DND-41 (cell line): ENCODE measurements at places on chromosomes 2 and 18.

- no peak overlapping the region for H3K4me3 ChIP-seq
- no peaks in the 10 kb centered on the region for H3K36me3 ChIP-seq
- H3K27ac ChIP-seq = no peak overlapping the region
- H3K4me1 ChIP-seq = no peaks in the 10 kb centered on the region
- no peak for DNase-seq
Measured at GRCh38 chr2:70716951-70717350, 51.0 kb downstream of the ADD2 start.

GRCh38 chr18:57819671-57820460 is 16.8 kb upstream of the ATP8B1 start:
- no peak for DNase-seq
- no peaks in the 10 kb centered on the region for H3K4me1 ChIP-seq
- no peaks in the 10 kb centered on the region for H3K27me3 ChIP-seq
- H3K27ac ChIP-seq = no peak overlapping the region
- no peaks in the 10 kb centered on the region for H3K36me3 ChIP-seq

GRCh38 chr2:214038186-214038585 is 372.7 kb upstream of the VWC2L start:
- no peaks in the 10 kb centered on the region for H3K4me1 ChIP-seq
- H3K27ac ChIP-seq = no peak overlapping the region
- no peak for DNase-seq
- H3K4me3 ChIP-seq = no peak overlapping the region
- no peaks in the 10 kb centered on the region for H3K36me3 ChIP-seq

DNA sequence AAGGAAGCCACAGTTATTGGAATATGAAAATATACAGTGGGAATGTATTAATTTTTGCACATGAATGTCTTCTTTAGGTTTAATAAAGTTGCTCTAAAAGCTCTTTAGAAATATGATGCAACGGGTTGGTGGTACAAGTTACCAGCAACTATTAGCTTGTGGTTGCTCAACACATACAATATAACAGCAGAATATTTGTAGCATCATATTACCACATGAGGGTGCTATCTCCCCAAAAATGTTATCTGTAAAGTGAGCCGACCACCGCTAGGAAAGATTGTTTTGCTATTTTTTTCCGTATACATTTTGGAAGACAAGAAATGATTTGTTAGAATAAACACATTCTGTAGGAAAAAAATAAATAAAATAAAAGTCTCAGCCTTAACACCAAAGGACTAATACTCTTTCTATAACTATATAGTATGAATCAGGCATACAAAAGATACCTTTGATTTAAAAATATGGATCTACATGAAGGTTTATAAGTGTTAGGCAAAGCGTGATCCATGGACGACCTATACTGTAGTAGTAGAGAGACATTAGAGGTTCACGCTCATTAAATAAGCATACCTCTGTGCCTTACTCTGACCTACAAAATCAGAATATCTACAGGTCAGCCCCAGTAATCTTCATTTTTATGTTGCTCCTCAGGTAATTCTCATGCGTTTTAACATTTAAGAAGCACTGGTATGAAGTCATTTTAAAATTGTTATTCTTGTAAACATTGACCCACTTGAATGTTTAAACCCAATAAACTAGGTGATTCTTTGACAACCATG is 1110.6 kb upstream of the ACVR2A start:
- no peaks in the 10 kb centered on the region for H3K27me3 ChIP-seq
- no peak overlapping the region for H3K4me3 ChIP-seq

- H3K27me3 ChIP-seq = no peaks in the 10 kb centered on the region
- H3K4me3 ChIP-seq = no peak overlapping the region
- DNase-seq = peak; percentile 28
- no peak overlapping the region for H3K27ac ChIP-seq
- H3K36me3 ChIP-seq = no peaks in the 10 kb centered on the region
Measured at GRCh38 chr2:172710584-172711047, 25.0 kb upstream of the RAPGEF4 start.

DNA sequence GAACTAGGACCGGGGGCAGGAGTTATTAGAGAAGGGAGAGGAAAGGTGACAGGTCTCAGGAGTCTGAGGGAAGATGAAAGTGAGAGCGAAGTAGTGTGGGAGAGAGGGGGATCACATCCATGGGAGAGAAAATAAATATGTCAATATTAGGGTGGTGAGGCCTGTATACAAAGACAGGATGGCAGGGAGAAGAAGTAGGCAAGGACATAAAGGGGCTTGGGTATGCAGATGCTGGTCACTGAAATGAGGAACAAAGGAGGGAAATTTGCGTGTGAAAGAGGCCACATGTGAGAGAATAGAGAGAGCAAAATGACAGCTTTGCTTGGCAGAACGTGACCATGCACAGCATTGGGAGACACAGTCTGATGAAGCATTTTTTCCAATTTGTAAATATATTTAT is 13.6 kb downstream of the METAP1D start:
- H3K27ac ChIP-seq = no peak overlapping the region
- H3K27me3 ChIP-seq = no peaks in the 10 kb centered on the region
- H3K36me3 ChIP-seq = no peaks in the 10 kb centered on the region
- no peak overlapping the region for H3K4me3 ChIP-seq

DNA sequence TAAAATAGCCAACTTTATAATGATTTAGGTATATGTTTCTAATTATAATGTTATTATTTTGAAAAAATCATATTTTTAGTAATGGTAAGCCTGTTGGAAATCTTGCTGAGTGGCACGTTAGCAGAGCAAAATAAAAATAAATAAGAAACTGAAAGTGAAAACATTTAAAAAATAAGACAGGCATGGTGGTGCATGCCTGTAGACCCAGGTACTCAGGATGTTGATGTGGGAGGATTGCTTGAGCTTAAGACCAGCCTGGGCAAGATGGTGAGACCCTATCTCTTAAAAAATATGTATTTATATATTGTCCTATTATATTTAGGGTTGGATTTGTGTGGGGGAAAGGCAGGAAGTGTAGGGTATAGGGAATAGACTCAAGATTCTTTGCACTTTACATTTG is 15.8 kb upstream of the ANKRD12 start:
- H3K4me3 ChIP-seq = no peak overlapping the region
- no peaks in the 10 kb centered on the region for H3K27me3 ChIP-seq
- 0 out of 2 replicates have a peak, but pooled peaks cover 2% of the 10 kb centered on the region for H3K4me1 ChIP-seq
- no peak overlapping the region for H3K27ac ChIP-seq
- DNase-seq = no peak
- peaks cover 74% of the 10 kb centered on the region for H3K36me3 ChIP-seq

GRCh38 chr18:26637324-26637723 is 89.0 kb upstream of the KCTD1 start:
- H3K4me1 ChIP-seq = peaks cover 25% of the 10 kb centered on the region
- H3K4me3 ChIP-seq = no peak overlapping the region
- no peak overlapping the region for H3K27ac ChIP-seq
- H3K36me3 ChIP-seq = no peaks in the 10 kb centered on the region

DNA sequence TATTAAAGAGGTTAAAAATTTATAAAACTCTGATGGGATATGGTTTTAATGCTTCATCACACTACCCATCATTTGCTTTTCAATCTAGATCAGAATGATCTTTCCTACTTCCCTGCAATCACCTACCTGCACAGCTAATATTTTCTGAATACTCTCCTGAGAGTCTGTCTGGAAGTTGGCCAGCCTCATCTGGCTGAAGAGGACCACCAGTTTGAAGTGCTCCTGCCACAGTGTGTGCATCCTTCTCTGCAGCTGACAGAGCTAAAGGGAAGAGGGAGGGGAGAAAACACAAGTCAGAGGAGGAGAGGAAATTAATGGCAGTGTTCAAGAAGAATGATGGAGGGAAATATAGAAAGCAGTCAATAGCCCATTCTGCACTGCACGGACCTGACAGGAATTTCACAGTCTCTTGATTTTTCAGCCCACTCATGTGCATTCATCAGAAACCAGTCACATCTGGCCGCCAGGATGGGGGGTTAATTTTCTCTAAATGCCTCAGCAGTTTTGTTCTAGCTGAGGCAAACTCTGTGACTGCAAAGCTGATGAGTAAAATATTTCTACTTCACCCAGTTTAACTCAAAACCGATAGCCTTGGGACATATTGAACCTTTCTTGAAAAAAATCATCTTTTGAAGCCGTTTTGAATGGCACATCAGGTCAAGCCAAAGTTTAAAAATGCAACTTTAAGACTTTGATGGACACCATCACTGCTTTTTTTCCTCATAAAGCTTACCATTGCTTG is 201.8 kb upstream of the KLHL14 start:
- no peaks in the 10 kb centered on the region for H3K36me3 ChIP-seq
- no peaks in the 10 kb centered on the region for H3K4me1 ChIP-seq
- H3K27ac ChIP-seq = no peak overlapping the region
- H3K4me3 ChIP-seq = no peak overlapping the region

DNA sequence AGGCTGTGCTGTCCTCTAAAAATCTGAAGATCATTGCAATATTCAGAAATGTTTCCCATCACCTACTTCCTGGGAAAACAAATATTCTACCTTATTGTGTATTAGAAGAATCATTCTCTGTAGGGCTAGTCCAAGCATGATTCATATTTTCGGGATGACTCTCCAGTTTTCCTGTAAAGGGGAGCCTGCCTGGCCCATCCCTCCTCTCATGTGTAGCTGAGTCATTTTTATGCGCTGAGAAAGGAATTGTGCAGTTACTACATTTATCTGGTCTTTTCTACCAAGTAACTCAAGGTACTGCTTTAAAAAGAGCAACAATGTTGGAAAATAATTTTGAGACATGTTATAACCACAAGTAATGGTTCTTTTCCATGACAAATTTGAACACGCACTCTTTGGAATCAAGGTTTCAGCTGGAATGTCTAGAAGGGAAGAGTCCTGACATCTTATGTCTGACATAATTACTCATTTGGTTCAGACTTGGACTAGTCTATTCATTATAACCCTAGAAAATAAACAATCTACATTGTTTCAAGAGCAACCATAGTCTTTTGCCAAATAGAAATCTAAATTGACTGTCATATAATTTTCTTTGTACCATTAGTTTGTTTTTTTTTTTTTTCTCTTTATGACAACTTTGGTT is 6.6 kb downstream of the DSG3 start:
- H3K27me3 ChIP-seq = peaks cover 3% of the 10 kb centered on the region
- no peaks in the 10 kb centered on the region for H3K4me1 ChIP-seq
- H3K4me3 ChIP-seq = no peak overlapping the region
- no peak for DNase-seq
- H3K27ac ChIP-seq = no peak overlapping the region
- H3K36me3 ChIP-seq = no peaks in the 10 kb centered on the region

GRCh38 chr2:236341721-236342120 is 77.5 kb upstream of the ASB18 start:
- DNase-seq = no peak
- H3K36me3 ChIP-seq = no peaks in the 10 kb centered on the region
- peaks cover 10% of the 10 kb centered on the region for H3K27me3 ChIP-seq

GRCh38 chr2:219408204-219408603 is 10.0 kb upstream of the DES start:
- no peak overlapping the region for H3K4me3 ChIP-seq
- H3K27ac ChIP-seq = no peak overlapping the region
- H3K27me3 ChIP-seq = peaks cover 5% of the 10 kb centered on the region
- no peaks in the 10 kb centered on the region for H3K36me3 ChIP-seq

DNA sequence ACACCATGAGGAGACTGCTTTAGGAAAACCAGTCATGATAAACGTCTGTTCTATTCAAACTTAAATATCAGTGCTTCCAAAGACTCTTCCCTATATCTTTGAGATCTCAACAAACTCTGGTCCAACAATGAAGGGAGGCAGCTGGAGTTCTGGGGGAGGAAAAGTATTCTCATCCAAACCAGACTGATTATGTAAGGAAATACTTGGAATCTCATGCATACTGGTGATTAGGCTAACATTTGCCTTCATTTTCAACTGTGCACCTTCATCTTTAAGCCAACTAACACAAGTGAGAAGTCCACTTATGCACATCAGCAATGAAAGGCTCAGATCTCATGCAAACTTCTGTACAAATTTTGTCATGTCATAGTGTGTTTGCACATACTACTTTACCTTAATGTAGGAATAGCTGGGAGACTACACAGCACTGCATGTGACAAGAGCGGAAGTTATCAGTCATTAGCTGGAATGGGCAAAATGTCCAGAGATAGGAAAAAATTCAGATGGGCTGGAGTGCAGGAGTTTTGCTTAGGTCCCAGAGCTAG is 67.5 kb upstream of the STK17B start:
- no peak overlapping the region for H3K4me3 ChIP-seq
- peaks cover 78% of the 10 kb centered on the region for H3K4me1 ChIP-seq
- H3K27ac ChIP-seq = peak overlapping the region; percentile 97
- no peaks in the 10 kb centered on the region for H3K27me3 ChIP-seq

- no peaks in the 10 kb centered on the region for H3K36me3 ChIP-seq
- peak overlapping the region; percentile 48 for H3K27ac ChIP-seq
- peak; percentile 39 for DNase-seq
- H3K4me1 ChIP-seq = peaks cover 25% of the 10 kb centered on the region
Measured at GRCh38 chr18:49206717-49207116, 253.7 kb downstream of the DYM start.

DNA sequence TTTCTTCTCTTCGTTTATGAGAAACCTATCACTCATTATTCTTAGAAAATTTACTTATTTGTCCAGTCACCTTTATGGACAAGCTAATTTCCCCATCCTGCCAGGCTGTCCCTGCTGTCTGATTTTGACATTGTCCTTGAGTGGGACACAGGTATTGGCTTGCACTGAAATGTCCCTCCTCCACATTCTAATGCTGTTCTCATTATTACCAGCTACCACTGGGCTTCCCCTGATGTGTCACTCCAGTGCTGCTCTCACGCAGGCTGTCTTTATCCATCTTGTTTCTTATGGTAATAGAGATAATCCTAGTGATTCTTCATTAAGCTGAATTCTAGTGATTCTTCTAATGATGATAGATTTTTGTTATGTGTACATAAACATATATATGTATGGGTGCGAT is 48.1 kb upstream of the RBMS1 start:
- no peak overlapping the region for H3K4me3 ChIP-seq
- H3K27me3 ChIP-seq = no peaks in the 10 kb centered on the region
- DNase-seq = no peak
- H3K27ac ChIP-seq = no peak overlapping the region
- H3K4me1 ChIP-seq = no peaks in the 10 kb centered on the region
- H3K36me3 ChIP-seq = no peaks in the 10 kb centered on the region

GRCh38 chr2:29663268-29663667 is 258.1 kb downstream of the ALK start:
- H3K27me3 ChIP-seq = peaks cover 4% of the 10 kb centered on the region
- no peak overlapping the region for H3K4me3 ChIP-seq
- H3K36me3 ChIP-seq = no peaks in the 10 kb centered on the region
- no peak overlapping the region for H3K27ac ChIP-seq

GRCh38 chr2:157415591-157416101 is 28.2 kb downstream of the CYTIP start:
- peaks cover 3% of the 10 kb centered on the region for H3K27me3 ChIP-seq
- no peak for DNase-seq
- H3K27ac ChIP-seq = no peak overlapping the region
- H3K36me3 ChIP-seq = no peaks in the 10 kb centered on the region

DNA sequence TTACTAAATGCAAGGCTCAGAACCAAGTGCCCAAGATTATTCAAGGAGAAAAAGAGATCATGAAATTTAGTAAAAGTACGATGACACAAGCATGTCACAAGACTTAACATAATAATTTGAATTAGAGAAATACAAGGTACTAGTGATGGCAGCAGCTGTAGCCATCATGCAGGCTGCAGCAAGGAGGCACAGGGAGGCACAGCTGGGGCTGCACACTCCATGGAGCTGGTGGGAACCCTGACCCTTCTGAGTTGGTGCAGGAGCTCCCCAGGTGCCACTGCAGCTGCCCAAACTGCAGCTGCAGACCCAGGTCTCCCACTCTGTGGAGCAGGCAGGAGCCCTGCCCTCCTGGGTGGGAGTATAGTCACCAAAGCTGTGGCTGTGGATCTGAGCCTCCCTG is 46.0 kb downstream of the COL3A1 start:
- no peaks in the 10 kb centered on the region for H3K27me3 ChIP-seq
- H3K4me3 ChIP-seq = no peak overlapping the region
- no peak for DNase-seq
- H3K27ac ChIP-seq = no peak overlapping the region
- H3K4me1 ChIP-seq = no peaks in the 10 kb centered on the region
- H3K36me3 ChIP-seq = no peaks in the 10 kb centered on the region
